ENCODE measurements at places on chromosomes 6 and 20. TPM values are rescaled to one million over a fixed set of nuclear protein-coding genes. Genes with fewer than 3 reads are reported as not detected.

DNA sequence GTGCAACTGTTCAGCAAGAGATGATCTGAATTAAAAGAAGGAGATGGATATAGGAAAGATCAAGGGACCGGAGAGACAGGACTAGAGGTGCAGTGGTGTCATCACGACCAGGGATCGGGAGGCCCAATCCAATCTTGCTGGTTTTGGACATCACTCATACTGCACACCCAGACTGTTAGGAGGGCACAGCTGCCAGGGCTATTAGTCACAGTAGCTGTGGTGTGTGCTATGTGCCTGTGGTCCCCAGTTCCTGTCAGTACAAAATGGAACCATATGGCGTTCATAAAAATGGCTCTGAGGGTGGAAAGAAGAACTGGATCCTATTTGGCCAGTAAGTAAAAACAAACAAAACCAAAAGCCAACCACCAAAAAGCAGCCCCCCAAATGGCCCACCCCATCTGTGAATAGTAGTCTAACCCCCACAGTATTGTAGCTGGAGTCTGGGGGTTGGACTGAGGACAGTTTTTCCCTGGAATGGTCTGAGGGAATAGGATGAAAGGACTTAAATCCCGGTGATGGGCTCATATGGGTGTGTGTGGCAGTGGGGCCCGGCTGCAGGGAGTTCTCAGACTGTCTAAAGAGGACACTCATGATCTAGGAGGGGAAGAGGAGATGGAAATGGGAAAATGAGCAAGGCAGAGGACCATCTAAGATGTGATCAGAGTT is 9.3 kb upstream of the NNAT start:
- no peak for DNase-seq

MPIG6B gene
- total RNA-seq = 0.94 TPM

UTRN gene
- total RNA-seq = 128 TPM

- no peak for DNase-seq
These were observed 95.9 kb downstream of the SAMD5 start for GRCh38 chr6:147604373-147604772.
